ENCODE measurements at places on chromosomes 3 and 15.

DNA sequence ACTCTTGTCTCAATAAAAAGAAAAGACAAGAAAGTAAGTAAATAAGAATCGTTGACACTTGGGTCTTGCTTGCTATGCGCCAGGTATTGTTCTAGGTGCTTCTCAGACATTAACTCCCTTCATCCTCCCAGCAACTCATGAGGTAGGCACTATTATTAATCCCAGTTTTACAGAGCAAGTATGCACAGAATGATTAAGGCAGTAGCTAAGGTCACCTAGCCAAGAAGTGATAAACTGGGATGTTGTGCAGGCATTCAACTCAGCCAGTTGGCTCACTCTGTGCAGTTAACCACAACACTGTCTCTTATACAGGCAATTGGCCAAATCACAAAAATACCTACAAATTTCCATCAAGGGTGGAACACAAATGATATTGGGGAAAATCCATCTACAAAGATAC, 1.7 kb upstream of the C3orf33 start:
- no peak for DNase-seq

DNA sequence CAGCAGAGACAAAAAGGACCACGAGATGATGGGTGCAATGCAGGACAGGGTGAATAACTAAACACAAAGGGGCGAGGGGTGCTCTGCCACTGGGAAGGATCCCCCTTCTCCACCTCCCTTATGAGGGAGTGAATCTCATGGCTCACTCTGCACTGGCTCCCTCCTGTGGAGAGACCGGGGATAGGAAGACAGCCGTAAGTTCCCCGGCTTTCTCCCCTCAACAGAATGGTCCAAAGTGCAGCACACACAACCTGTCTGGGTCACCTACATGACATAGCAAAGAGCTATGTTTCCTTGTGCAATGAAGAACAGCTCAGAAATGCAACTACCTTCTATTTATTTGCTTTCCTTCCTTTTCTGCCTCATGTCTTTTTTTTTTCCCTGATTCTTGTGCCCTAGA, 7.8 kb upstream of the ACSBG1 start:
- DNase-seq: no peak

DNA sequence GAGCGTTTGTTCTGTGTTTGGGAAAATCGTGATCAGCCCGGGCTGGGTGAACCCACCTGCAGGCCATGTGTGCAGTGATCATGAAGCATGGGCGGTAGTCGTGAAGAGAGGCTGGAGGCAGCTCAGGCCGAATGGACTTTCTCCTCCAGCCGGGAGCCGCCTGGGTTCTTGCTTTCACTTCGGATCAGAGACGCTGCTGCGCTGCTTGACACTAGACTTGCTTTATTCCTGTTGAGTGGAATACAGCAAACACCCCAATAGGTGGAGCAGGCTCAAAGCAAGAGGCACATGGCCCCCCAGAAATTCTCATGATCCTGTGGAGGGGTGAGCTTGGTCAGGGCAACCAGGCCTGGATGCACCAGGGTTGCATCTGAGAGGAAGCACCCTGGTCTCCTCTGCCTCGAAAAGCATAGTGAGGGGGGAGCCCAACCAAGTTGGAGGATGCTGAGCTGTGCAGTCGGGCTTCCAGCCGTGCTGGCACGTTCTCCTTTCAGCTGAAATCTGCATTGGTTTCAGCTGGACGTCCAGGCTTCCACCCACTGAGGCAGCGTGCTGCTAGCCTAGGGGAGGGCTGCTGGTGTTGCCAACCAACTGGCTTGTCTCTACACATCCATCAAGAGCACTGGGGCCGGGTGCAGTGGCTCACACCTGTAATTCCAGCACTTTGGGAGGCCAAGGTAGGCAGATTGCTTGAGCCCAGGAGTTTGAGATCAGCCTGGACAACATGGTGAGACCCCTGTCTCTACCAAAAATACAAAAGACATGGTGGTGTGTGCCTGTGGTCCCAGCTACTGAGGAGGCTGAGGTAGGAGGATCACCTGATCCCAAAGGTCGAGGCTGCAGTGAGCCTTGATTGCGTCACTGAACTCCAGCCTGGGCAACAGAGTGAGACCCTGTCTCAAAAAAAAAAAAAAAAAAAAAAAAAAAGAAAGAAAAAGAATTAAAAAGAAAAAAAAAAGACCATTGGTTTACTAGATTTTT, 2.8 kb upstream of the NRROS start:
- no peak for DNase-seq

DNA sequence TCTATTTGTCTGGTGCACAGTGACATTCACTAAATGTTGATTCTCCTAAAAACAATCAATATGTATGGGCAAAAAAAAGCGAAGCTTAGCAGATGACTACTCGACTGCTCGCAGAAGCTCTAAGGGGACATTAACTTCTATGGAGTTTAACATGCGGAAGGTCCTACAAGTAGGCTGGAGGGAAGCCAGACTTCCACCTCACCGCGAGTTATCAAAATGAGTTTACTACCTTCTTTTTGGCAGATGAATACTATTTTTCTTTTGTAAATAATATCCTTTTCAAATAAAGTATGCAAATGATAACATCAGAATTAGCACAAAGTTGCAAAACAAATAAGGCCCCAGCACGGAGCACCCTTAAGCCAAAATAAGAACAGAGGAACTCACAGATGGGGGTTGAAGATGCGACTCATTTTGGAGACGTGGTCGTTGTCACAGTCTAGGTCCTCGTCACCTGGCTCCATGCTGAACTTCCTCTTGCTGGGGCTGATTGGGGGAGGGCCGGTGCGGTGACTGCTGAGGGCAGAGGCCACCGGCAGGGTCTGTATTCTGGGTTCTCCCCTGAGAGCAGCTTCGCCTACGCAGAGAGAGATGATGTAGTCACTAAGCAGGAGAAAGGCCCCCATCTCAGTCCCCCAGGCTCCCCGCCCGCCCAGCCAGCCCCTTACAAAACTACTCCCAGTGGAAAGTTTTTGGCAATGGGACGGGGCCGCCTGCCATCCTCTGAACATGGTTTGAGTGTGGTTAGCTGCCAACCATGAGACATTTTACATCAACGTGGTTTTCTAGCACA, 42.1 kb downstream of the VGLL4 start:
- no peak for DNase-seq

DNA sequence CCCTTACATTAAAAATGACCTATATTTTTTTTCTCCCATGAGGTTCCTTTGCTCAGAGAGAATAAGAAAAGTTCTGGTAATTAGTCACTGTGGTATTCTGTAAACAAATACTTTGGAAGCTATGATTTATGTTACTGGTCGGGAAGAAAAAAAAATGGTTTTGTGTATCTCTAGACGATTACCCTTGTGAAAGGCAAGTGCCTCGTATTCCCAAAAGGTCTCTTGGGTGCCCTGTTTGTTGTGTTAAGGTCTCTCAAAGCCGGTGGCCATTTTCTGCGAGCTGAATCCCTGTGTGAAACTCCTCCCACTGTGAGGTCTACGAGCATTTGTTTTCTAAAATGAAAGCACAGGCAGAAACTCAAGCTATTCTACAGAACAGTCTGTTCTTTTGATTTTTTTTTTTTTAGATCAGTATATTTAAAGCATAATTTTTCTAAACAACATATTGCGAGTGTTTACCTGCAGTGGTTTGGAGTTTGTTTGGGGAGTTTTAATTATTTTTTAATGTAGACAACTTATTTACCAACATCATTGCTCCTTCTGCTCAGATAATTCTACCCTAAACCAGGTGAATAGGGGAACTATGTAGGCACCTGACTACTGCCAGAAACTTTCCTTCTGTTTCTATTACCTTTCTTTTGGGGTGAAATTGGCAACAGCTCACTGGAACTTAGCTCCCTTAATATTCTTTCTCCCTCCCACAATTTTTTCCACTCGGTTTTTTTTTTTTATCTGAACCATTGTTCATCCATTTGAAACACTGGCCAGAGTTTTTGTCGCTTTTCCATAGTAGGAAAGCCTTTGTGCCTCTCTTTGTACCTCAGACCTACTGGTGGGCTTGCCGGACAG, 44.0 kb downstream of the ZBTB38 start:
- DNase-seq: no peak

Data from SIG-M5 (cell line).